NCI-H774 (cell line): ENCODE measurements at places on chromosomes 13 and 19.

DNA sequence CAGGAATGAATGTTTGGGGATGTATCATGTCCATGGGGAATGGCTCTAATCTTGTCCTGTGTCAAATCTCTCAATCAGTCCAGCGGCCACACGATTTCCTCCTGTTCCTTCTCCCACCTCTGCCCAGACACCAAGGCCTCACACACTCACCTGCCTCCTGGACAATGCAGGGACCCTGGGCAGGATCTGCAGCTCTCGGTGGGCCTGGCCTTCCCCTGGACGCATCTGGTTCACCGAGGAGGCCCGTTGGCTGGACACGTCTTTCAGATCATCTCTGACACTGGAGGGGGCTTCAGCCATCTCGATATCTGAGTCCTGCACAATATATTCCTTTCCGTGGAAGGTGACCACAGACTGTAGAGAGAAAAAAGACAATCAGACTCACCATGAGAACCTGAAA lies 21.4 kb downstream of the ZSCAN5C start:
- no peak for DNase-seq

DNA sequence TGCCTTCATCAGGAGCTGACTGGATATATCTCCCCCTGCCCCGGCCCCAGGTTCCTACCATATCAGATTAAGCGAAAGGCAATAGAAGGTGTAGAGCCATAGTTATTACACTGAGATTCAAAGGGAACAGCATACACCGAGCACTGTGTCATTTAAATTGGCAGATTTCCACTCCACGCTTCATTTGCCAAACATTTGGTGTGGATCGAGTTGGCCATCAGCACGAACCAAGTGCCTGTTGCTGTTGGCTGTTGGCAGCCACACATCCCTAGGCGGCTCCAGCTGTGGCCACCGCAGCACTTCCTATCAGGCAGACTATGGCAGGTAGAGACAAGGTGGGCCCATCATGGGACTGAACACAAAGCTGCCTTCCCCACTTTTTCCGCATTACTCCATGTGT lies 115.8 kb downstream of the CCNA1 start:
- no peak for DNase-seq

- no peak for DNase-seq
Observed at GRCh38 chr13:45249662-45250061, 48.8 kb upstream of the KCTD4 start.

GRCh38 chr13:109869312-109870237 lies 83.2 kb upstream of the IRS2 start:
- peak; percentile 100 for DNase-seq

DNA sequence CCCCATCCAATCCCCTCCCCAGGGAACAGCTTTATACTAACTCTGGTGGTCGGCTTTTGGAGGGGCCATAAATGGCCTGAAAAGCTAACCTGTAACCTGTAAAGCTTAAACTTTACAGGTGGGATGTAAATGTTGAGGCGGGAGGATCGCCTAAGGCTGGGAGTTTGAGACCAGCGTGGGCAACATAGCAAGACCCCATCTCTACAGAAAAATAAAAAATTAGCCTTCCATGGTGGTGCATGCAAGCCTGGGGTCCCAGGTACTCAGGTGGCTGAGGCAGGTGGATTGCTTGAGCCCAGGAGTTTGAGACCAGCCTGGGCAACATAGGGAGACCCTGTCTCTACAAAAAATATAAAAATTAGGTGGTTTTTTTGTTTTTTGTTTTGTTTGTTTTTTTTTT lies 18.5 kb downstream of the CARM1 start:
- no peak for DNase-seq

DNA sequence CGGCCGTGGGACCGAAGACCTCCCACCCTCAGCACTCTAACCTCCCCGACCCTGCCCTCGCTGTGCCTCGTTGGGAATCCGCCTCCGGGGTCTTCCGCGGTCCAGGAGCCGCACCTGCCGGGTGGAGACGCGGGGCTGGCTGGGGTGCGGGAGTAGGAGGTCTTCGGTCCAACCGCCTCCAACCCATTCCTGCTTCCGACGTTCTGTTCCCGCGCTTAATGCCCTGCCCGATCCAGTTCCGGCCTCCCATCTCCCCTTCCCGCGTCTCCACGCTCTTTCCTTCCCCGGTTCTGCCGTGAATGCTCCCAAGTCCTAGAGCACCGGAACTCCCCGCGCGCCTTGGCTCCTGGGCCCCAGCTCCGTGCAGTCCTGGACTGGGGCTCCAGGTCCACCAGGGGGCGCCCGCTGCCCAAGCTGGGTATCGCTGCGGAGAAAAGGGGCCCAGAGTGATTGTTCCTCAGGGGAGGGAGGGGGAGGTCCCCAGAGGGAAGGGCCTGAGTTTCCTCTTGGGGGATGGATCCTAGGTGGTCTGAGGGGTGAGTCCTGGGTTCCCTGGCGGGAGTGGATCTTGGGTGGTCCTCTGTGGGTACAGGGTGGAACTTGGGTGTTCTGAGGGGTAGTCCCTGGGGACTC lies 14.1 kb upstream of the TNFSF9 start:
- peak; percentile 85 for DNase-seq

- no peak for DNase-seq
Observed at GRCh38 chr19:13055213-13056051, 47.2 kb downstream of the LYL1 start.

DNA sequence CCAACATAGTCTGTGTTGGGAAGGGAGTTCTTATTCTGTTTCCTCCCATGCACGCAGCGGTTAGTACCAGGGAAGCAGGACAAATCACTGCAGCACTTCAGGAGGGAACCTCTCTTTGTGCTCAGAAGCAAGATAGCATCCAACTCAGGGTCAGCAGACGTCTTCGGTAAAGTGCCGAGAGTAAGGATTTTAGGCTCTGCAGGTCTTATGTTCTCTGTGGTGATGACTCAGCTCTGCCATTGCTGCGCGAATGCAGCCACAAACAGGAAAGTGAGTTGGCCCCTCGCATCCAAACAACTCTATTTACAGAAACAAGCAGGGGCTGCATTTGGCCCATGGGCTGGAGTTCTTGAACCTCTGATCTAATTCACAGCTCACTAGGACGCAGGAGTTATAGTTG lies 122.1 kb upstream of the SPATA13 start:
- DNase-seq = no peak

DNA sequence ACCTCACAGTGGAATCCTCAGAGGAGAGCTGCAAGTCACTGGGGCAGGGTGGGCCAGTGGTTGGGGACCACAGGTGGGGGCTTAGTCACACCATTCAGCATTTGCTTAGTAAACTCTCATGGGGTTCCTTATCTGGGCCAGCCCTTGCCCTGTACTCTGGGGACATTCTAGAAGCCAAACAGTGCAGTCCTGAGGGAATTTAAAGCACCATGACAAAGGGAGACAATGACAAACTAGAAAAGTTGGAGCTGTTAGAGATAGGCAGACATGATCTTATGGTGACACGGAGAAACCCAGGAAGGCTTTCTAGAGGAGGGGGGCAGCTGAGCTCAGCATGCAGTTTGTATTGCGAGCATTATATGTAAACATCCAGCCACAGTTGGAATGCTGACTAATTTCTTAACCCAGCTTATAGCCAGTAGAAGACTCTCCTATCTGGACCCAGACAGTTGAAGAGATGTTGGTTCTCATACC lies 87.6 kb downstream of the ZNF429 start:
- no peak for DNase-seq

DNA sequence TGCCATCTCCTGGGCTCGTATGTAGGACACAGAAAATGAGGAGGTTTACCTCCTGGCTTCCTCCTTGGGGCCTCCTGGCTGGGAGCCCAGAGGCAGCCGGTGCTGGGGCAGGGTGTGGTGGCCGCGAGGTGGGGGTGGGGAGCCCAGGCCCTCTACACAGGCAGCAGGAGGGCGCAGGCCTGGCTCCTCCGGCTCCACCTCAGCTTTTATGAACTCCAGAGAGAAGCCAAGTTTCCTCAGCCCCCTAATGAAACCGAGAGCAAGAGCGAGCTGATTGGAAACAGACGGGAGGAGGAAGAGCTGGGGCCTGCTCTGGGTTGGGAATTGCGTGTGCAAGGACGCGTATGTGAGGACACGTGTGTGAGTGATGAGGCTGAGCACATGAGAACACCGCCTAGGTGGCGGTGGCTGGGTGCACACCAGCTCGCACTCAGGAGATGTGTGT lies 23.1 kb downstream of the LYL1 start:
- DNase-seq = no peak

DNA sequence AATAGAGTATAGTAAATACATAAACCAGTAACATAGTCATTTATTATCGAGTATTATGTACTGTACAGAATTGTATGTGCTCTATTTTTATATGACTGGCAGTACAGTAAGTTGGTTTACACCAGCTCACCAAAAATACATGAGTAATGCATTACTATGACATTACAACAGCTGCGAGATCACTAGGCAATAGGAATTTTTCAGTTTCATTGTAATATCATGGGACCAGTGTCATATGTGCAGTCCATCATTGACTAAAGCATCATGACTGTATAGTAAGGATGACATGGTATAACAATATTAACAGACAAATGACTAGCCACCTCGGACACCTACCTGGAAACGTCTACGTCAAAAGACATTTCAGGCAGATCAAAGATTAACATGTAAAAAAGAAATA lies 33.6 kb downstream of the ATP7B start:
- no peak for DNase-seq

DNA sequence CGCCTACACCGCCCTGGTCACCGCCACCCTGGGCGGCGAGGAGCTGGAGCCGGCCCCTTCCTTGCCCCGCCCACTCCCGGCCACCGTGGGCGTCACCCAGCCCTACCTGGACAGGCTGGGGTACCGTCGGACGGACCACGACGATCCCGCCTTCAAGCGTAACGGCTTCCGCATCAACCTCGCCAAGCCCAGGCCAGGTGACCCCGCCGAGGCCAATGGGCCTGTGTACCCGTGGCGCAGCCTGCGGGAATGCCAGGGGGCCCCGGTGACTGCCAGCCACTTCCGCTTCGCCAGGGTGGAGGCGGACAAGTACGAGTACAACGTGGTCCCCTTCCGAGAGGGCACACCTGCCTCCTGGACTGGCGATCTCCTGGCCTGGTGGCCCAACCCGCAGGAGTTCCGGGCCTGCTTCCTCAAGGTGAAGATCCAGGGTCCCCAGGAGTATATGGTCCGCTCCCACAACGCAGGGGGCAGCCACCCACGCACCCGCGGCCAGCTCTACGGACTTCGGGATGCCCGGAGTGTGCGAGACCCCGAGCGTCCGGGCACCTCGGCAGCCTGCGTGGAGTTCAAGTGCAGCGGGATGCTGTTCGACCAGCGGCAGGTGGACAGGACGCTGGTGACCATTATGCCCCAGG lies 7.0 kb downstream of the CILP2 start:
- no peak for DNase-seq

DNA sequence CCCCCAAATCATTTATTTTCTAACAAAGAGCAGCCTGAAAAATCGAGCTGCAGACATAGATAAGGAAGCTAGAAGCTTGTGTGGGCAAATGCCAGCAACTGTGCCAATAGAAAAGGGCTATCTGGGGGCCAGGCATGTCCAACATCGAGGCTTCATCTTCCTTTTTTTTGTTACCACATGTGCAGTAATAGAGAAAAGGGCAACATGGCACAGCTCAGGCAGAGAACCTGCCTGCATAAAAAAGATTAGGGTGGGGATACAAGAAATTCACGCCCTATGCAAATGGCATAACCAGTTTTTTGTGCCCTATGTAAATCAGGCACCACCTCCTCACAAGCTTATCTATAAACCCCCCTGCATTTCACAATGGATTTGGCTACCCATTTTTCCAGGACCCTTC lies 60.4 kb upstream of the ABCC4 start:
- no peak for DNase-seq

GRCh38 chr13:52359534-52359933 lies 46.4 kb downstream of the THSD1 start:
- DNase-seq = no peak

GRCh38 chr19:47124937-47125668 lies 5.5 kb upstream of the SAE1 start:
- DNase-seq = peak; percentile 64

DNA sequence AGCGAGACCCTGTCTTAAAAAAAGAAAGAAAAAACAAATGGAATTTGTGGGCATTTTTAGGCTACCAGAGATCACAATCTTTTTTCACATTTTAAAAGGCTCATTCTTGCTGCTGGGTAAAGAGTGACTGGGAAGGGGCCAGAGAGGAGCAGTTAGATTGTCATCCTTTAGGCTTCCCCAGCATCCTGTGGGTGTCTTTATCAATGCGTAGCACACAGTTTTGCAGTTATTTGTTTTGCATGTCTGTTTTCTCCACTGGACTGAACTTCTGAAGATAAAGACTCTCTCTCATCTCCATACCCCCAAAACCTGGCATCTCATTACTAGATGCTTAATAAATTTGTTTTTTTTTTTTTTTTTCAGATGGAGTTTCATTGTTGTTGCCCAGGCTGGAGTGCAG lies 2.1 kb upstream of the UTP14C start:
- DNase-seq = no peak

GRCh38 chr19:5826531-5827341 lies 12.8 kb downstream of the FUT6 start:
- peak; percentile 88 for DNase-seq

DNA sequence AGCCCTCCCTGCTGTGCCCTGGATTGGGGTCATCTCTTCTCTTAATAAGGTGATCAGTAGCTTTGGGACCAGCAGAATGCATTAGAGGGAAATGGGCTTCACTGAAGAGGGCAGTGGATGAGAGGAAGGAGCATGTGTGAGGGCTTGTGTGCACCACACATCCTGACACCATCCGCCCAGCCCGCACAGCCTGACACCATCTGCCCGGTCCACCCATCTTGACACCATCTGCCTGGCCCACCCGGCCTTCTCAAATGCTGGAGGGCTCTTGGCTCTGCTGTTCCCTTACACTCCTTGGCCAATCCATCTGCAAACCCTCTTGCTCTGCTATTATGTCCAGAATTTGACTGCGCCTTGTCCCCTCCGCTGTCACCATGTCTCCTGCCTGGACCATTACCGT lies 41.8 kb downstream of the BICRA start:
- no peak for DNase-seq

GRCh38 chr13:25384758-25385410 lies 13.1 kb downstream of the ATP8A2 start:
- no peak for DNase-seq

GRCh38 chr19:23343434-23344010 lies 51.7 kb downstream of the ZNF91 start:
- DNase-seq = no peak

GRCh38 chr19:4059891-4060620 lies 6.6 kb downstream of the ZBTB7A start:
- DNase-seq = no peak

- DNase-seq = peak; percentile 87
Observed at GRCh38 chr19:588093-588740, 1.5 kb upstream of the HCN2 start.

DNA sequence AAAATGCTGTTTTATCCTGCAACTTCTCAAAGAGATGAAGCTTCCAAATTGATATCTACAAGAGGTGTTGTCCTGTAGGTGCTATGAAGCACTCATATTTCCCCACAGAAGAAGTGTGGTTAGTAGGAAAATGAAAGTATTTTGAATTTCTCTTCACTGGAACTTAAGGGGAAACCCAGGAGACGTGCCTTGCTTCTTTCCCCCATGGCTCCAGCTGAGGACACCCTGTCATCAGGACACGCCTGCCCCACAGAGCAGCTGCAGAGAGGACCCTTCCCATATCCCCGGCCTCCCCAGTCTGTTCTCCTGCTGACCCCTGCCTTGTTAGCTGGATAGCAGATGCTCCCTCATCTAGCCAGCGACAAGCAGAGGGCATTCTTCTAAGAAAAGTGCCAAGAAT lies 371.3 kb downstream of the COG6 start:
- DNase-seq = no peak

GRCh38 chr13:31739226-31739625 lies at the start of gene RXFP2:
TSS of gene RXFP2 (plus strand) at chr13:31739526. CDS start at chr13:31739613, 87 bp downstream.
- DNase-seq = no peak

GRCh38 chr13:61777271-61777670 lies 361.6 kb upstream of the PCDH20 start:
- DNase-seq = no peak
